ENCODE measurements at places on chromosomes 1 and 21.

DNA sequence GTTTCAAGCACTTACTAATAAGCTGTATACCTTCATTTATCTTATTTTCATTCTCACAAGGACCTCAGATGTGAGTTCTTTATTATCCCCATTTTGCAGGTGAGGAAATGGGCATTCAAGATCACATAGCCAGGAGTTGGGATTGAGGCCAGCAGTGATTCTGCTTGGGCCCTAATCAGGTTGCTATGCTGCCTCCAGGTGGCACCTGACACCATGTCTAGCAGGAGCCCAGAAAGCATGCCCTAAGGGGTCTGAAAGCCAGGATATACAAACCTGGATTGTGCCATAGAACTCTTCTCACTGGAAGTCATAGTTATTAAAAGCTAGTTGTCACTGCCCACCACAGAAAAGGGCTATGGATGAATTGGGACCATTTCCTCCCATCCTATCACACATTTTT, 61.1 kb downstream of the FYB2 start:
- no peak for ATAC-seq

GRCh38 chr1:26038477-26038876, 7.4 kb downstream of the SLC30A2 start:
- no peak for ATAC-seq

GRCh38 chr1:183674339-183674738, 21.2 kb upstream of the APOBEC4 start:
- no peak for ATAC-seq

DNA sequence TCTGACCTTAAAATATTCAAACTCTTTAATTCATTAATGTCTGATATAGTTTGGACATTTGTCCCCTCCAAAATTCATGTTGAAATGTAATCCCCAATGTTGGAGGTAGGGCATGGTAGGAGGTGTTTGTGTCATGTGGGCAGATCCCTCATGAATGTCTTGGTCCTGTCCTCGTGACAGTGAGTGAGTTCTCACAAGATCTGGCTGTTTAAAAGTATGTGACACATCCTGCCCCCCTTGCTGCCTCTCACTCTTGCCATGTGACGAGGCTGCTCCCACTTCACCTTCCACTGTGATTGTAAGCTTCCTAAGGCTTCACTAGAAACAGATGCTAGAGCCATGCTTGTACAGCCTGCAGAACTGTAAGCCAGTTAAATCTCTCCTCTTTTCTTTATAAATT, 21.3 kb upstream of the FBXO28 start:
- ATAC-seq: no peak

DNA sequence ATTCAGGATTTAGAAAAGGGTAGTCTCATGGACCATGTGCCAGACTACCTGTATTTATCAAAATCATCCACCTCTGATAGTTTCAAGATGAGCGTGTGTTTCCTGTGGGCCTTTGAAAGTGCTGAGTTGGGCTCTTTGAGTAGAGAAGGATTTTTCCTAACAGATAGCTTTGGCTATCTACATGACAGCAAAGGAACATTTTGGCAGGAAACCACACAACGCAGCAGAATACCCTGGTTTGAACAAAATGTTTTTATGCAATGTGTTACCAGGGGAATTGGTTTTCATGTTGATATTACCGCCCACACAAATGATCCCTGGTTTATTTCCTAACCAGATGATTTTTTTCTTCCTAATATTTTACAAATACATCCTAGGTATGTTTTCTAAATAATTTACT, 431.4 kb downstream of the NEGR1 start:
- no peak for ATAC-seq
